ENCODE measurements at places on chromosomes 3 and 15.

DNA sequence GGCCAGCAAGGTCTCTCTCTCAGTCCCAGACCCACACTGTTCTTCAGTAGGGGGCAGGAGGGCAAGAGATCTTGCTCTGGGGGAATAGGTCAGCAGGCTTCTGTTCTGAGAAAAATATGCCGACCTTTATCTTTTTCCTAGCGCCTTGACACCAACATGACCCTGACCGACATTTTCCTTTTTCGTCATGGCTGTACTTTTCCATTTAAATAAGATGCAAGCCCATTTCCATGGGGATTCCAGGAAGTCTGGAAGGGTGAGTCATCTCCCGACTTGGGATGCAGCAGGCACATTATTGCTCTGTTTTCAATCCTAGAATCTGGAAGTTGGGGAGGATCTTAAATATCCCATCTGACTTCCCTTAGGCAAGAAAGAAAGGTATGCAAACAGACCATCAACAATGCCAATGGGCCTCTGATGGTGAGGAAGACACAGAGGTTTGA, 261.5 kb upstream of the LRTM1 start:
- DNase-seq = no peak

DNA sequence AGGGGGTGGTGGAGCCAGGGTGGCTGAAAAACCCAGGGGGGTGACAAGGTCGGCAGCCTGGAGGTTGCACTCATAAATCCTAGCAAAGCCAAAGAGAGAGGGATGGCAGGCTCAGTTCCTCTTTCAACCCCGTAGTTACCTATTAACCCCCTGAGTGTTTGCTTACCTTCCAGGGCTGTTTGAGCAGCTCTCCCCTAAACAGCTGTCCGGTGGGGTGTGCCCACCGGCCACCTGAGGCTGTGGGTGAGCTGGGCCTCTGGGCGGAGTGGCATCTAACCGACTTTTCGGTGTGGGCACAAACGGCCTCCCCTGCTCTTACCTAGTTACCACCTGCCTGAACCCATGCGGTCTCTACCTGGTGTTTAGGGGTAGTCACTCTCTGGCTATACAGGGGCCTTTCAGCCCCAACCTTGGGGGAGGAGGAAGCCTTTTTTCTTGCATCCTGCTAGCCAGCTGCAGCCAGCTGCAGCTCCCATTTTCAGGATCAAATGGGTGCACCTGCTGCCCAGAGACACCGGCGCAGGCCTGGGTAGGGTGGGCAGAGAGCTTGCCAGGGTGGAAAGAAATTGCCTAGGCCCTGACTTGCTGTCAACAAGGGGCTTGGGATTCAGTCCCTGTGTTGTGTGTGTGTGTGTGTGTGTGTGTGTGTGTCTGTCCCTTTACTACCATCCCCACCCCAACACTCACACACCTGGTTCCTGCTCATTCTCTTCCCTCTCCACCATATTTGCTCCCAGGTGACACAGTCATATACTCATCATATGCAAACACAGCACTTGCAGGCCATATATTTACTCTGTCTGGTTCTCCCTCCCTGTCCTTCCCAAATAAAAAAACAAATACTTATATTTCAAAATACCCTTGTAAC, 3.7 kb downstream of the DLL4 start:
- no peak for DNase-seq

DNA sequence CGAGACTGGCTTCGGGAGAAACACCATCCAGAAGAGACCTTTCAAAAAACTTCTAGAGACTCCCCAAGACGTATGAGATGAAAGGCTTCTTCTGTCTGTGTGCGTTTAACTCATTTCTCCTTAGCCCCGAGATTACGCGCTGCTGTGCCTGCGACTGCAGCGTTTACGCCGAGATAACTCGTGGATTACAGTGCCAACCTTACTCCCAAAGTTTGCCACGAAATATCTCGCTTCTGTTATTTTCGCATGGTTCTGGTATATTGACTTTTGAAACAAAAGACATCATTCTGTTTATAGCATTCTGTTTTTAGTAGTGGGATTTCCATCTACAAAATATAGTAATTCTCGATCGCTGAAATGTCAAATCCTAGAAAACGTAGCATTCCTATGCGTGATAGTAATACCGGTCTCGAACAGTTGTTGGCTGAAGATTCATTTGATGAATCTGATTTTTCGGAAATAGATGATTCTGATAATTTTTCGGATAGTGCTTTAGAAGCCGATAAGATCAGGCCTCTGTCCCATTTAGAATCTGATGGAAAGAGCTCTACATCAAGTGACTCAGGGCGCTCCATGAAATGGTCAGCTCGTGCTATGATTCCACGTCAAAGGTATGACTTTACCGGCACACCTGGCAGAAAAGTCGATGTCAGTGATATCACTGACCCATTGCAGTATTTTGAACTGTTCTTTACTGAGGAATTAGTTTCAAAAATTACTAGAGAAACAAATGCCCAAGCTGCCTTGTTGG, 467 bp downstream of the PGBD4 start:
- no peak for DNase-seq

- DNase-seq = no peak
Observed at GRCh38 chr3:45987368-45988291, 8.0 kb downstream of the FYCO1 start.

DNA sequence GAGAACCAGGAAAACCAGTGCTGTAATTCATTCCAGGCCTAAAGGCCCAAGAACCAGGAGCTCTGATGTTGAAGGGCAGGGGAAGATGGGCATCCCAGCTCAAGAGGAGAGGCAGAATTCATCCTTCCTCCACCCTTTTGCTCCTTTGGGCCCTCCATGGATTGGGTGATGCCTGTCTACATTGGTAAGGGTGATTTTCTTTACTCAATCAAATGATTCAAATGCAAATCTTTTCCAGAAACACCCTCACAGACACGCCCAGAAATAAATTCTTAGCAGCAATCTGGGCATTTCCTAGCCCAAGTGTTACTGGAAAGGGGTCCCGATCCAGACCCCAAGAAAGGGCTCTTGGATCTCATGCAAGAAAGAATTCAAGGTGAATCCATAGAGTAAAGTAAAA, 17.6 kb upstream of the APOD start:
- DNase-seq = no peak

DNA sequence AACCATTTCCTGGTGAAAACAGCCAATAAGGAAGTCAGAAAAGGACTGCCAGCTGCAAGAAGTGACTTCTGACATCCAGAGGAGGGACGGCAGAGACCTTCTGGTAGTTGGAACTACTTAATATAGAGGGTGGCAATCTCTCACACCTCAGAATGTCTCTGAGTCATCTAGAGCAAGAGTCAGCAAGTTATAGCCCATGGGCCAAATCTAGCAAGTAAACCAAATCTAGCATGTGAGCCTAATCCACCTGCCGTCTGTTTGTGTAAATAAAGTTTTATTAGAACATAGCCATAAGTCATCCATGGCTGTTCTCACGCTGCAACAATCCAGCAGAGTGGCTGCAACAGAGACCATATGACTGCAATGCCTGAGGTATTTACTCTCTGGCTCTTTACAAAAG, 160.5 kb upstream of the NR2E3 start:
- no peak for DNase-seq

- peak; percentile 16 for DNase-seq
Observed at GRCh38 chr3:194204042-194204987, 68.4 kb downstream of the HES1 start.

DNA sequence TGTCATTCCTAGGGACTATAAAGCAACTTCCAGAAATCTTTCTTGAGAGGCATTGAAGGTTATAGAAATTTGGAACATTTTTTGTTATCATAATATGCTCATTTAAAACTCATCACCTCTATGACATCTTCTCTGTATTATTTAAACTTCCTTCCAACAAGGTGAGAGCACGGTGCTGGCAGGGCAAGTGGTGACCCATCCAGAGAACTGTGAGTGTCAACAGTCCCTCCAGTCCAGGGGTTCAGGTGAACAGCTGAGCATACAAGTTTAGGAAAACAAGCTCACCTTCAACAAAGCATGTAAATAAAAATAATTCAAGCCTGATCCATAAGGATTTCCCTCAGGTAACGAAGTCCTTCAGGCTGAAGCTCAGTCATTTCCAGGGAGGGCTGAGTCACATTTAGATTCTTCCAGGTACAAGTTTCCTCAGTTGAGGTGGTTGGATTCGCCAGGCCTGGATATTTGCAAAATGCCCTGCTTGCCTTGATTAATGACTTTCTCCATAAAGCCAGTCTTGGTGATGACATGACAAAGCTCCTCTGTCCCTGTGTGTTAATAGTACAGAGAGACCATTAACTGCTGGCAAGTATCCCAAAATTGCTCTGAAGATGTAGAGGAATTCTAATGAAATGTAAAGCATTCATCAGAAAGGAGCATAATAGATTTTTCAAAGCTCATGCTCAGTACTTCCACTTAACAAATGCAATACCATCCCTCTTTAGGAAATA, 263.6 kb upstream of the GADL1 start:
- no peak for DNase-seq

GRCh38 chr3:13022348-13023234, 50.6 kb downstream of the IQSEC1 start:
- no peak for DNase-seq

GRCh38 chr3:111895071-111895470, 36.0 kb downstream of the PHLDB2 start:
- no peak for DNase-seq

GRCh38 chr3:130516645-130517512, at the start of gene COL6A6:
COL6A6 (plus strand) TSS chr3:130517177; CDS start chr3:130560365, 43,188 bp downstream.
- DNase-seq = no peak

- DNase-seq = no peak
Observed at GRCh38 chr15:83714939-83715628, 61.2 kb downstream of the ADAMTSL3 start.

- DNase-seq = no peak
Observed at GRCh38 chr3:122609798-122610559, 32.5 kb downstream of the PARP15 start.

DNA sequence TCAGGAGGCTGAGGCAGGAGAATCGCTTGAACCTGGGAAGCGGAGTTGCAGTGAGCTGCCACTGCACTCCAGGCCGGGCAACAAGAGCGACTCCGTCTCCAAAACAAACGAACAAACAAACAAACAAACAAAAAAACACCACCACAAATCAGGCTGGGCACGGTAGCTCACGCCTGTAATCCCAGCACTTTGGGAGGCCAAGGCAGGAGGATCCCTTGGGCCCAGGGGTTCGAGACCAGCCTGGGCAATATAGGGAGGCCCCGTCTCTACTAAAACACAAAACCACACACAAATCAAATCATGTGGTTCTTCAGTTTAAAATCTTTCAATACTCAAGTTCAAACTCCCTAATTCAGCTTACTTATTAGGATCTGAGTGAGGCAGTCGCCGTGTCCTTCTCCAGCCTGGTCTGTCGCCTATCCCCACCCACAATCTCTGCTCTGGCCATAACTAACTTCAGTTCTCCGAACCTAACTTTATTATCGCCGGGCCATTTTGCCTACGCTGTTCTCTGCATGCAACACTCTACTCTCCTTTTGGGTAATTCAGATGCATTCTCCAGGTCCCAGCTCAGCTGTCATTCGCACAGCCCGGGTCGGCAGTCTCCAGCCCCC, 660 bp upstream of the RTF1 start:
- no peak for DNase-seq

- DNase-seq = no peak
Observed at GRCh38 chr3:120092474-120092873, 1.8 kb downstream of the GSK3B start.

DNA sequence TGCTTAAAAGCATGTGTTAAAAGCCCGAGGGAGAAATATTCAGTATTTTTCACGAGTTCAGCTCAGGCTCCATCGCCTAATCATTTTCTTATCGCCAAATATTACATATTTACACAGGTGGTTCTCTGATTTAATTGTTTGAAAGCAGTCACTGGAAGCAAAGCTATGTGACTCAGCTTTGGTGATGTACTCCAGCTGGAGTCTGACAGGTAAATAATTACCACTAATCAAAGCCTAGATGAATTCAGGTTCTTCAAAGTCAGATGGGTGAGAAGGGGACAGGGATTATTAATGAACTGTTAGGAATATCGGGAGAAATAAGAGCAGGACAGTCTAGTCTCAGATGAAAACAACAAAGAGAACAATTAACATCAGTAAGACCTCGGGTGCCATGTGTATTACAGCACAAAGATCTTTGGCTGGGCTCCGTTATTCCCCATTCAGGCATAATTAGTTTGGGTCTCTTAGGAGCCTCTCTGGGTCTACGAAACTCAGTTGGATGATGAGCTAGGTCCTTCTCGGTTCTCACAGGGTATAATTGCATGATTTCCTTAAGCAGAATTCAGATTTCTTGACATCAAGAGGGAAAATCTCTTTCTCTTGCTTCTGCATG, 331.7 kb upstream of the ADAMTS9 start:
- DNase-seq = no peak

DNA sequence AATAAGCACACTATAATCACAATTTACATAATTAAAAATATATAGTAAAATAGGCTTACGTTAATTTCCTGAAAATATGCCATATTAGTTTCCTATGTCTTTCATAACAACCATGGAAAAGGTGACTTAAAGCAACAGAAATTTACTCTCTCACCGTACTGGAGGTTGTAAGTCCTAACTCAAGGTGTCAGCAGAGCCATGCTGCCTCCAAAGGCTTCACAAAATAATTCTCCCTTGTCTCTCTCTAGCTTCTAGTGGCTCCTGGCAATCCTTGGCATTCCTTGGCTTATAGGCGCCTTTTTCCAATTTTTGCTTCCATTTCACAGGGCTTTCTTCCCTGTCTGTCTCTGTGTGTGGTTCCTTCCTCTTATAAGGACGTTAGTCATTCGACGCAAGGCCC, 7.6 kb downstream of the SI start:
- no peak for DNase-seq

DNA sequence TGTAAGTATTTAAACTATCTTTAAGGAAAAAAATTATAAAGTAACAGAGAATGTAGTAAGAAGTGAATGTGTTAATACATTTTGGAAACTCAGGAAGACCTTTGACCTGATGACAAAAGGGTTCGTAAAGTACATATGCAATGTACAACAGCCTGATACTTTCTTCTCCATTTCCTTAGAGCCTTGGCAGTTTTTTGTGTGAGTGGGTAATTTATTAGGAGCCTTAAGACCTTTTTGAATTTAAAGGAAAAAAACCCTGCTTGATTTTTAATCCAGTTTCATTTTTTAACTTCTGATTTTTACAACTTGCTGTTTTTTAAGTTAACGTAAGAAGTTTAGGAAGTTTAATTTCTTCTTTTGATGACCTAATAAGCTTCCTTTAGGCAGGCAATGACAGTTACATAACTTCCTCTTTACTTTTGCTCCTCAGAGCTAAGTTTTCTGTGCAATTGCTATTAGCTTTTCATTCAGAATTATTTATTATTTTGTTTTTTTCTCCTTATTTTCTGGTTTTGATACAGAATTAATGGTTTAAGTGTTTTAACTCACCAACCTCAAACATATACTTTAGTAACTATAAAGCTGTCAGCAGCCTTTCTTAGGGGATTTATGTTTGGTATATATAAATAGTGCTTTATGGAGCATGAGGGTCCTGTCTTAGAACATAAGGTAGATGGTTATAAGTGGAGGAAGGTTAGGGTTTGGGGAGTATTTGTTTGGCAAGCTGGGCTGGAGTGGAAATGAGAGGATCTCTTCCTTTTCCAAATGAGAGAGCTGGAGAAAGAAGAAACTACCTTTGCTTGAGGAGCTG, 35.2 kb downstream of the ARMC8 start:
- DNase-seq = no peak

- peak; percentile 4 for DNase-seq
Observed at GRCh38 chr3:10758304-10759037, 57.6 kb upstream of the SLC6A11 start.

Measured in activated naive CD4-positive, alpha-beta T cell (primary cell).